ENCODE measurements at places on chromosomes 16 and 17. TPM values are rescaled to one million over a fixed set of nuclear protein-coding genes. Genes with fewer than 3 reads are reported as not detected.

SLX4 gene
- total RNA-seq: 5.7 TPM

PIPOX gene
- 1.3 TPM for total RNA-seq

SLC16A5 gene
- 32.3 TPM for total RNA-seq

HP gene
- 66.8 TPM for total RNA-seq

RGS9 gene
- 7.9 TPM for total RNA-seq

HOXB8 gene
- 0.21 TPM for total RNA-seq

CLEC3A gene
- total RNA-seq: not detected

NACA2 gene
- not detected for total RNA-seq

KRTAP1-1 gene
- total RNA-seq: not detected

PSMB3 gene
- total RNA-seq: 128 TPM

ZNF469 gene
- 2.0 TPM for total RNA-seq

TMEM92 gene
- 9.2 TPM for total RNA-seq

SDR42E2 gene
- total RNA-seq: 0.24 TPM

PPP1R27 gene
- total RNA-seq: not detected

PRAC1 gene
- total RNA-seq: not detected

KREMEN2 gene
- not detected for total RNA-seq

SRR gene
- 12.2 TPM for total RNA-seq

MEFV gene
- total RNA-seq: 13.5 TPM

TMC5 gene
- 62.1 TPM for total RNA-seq

BCL6B gene
- total RNA-seq: 13.4 TPM

PSMC3IP gene
- total RNA-seq: 4.8 TPM

IL17C gene
- total RNA-seq: not detected

TEX14 gene
- 6.8 TPM for total RNA-seq

PRRT2 gene
- total RNA-seq: 3.2 TPM

CDIP1 gene
- total RNA-seq: 21.1 TPM

RNF222 gene
- total RNA-seq: not detected

CES1 gene
- total RNA-seq: 323 TPM

BCO1 gene
- total RNA-seq: 0.74 TPM

SLC25A10 gene
- total RNA-seq: 7.3 TPM

Data from lower lobe of right lung (tissue), 2 donors.